ENCODE measurements at places on chromosomes 3 and 15. TPM values are rescaled to one million over a fixed set of nuclear protein-coding genes. Genes with fewer than 3 reads are reported as not detected.

GRCh38 chr15:62561059-62561519 is 396.0 kb upstream of the C2CD4B start:
- no peak for DNase-seq

- no peak for DNase-seq
Observed at GRCh38 chr15:49908236-49908932, 210.6 kb downstream of the ATP8B4 start.

GRCh38 chr3:109257269-109257668 is 59.0 kb downstream of the DPPA2 start:
- no peak for DNase-seq

- DNase-seq, result no peak
Observed at GRCh38 chr3:193702967-193703366, 110.0 kb downstream of the OPA1 start.

- DNase-seq, result no peak
Observed at GRCh38 chr3:197600796-197601565, 45.2 kb upstream of the BDH1 start.

DNA sequence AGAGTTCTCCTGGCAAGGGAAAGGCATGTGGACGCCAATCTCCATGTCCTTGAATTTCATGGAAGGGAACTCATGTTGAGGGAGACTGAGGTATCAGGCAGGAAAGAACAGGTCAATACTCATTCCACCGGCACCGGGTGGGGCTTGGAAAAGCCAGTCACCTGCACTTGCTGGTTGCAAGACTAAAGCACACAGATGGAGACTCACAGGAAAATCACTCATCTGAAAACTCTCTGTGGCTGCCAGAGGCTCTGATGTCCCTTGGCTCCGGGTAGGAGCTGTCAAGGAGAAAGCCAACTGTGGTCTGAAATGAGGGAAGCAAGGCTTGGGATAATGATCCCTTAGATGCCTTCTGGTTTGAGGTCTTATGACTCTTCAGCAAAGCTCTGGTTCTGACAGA is 8.7 kb upstream of the CGNL1 start:
- no peak for DNase-seq

GRCh38 chr15:101310161-101310480 is 15.1 kb upstream of the SNRPA1 start:
- DNase-seq, result no peak

DNA sequence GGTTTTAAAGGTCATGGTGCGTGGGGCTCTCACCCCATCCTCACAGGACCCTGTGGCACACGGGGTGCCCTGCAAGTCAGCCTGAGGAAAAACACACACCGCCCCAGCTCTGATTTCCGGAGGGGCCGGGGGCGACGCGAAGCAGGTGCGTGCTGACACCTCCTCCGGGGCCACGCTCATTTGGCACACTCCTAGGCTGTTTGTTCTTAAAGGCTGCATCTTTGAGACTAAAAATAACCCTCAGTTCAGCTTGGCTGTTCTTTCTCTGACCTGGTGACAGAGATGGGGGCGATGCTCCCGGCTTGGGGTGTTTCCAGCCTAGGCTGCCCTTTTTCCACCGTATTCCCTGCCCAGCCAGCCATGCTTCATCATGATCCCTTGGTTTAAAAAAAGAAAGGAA is 141.5 kb upstream of the TPM1 start:
- no peak for DNase-seq

ZNF80 gene
- 0.74 TPM for total RNA-seq

CADM2 gene
- not detected for total RNA-seq

RASGRF1 gene
- 0.09 TPM for total RNA-seq

GPR149 gene
- not detected for total RNA-seq

UBP1 gene
- 59.2 TPM for total RNA-seq

Measured in activated T-helper 2 cell treated with anti-CD3 and anti-CD28 coated beads, Interferon-gamma antibody, Interleukin-2, Interleukin-4, amounts not matched to agents 10 μg/mL and 5 μg/mL and 100 μg/mL, durations not matched to agents 14 hours and 24 hours and 36 hours (primary cell).